ENCODE measurements at places on chromosomes 1 and 21.

DNA sequence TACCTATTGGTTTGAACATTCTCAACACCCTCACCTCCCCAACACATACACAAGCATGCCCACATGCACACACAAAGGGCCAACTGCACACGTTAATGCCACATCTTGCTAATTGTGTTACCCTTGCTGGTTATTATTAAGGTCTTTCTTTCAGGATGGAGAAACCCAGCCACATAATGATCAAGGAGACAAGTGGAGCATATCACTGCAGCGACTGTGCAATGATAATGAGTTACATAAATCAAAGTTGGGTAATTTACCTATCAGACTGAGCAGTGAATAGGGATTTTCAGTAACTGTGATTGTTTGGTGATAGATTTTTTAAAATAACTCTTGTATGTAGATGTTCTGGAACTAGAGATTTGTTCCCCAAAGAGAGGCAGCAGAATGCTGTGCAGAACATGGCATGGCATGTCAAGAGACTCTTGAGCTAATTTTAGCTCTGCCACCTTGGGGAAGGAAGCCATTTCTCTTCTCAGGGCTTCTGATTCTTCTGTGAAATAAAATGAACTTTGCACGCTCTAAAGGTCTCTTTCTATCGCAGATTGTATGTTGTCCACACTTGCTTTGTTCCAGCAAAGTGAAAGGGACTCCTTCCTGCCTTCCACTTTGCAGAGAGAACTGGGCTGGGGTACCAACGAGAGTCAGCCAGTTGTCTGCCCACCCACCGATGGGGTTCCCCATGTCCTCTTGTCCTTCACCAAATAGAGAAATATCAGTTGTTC is 126.0 kb upstream of the CAMK1G start:
- DNase-seq, result no peak

- DNase-seq, result no peak
Measured at GRCh38 chr1:11180342-11180744, 8.8 kb upstream of the ANGPTL7 start.

GRCh38 chr21:35609263-35609662 is 451.1 kb downstream of the SETD4 start:
- DNase-seq, result no peak

DNA sequence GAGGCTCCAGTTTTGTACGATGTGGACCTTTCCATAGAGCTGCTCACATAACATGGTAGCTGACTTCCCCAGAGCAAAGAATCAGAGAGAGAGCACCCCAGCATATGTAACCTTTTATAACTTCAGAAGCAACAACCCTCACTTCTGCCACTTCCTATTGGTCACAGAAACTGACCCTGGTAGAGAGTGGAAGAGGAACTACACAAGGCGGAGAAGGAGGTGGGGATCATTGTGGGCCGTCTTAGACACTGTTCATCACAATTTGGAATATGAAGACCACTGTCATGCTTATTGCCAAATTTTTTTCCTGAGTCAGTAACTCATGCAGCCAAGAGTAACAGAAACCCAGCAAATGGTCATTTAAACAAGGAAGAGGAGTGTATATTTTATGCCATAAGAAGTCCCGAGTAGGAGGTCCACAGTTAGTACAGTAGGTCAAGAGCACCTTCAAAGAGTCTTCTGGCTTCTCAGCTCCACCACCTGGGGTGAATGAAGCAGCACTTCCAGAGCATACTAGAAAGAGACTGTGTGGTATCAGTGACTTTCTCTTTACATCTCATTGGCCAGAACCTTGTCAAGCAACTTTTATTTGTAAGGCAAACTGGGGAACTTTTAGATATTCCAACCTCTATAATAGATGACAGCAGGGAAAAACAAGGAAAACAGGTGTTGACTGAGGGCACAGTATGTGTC is 71.8 kb downstream of the ODF2L start:
- DNase-seq, result no peak

GRCh38 chr1:2044510-2045319 is 5.5 kb upstream of the PRKCZ start:
- DNase-seq, result peak; percentile 82

GRCh38 chr1:207334337-207334736 is 12.9 kb downstream of the CD55 start:
- no peak for DNase-seq

GRCh38 chr1:180889325-180889724 is 23.4 kb upstream of the KIAA1614 start:
- DNase-seq, result no peak

GRCh38 chr1:100646001-100646400 is 73.5 kb upstream of the VCAM1 start:
- no peak for DNase-seq

- DNase-seq, result no peak
Measured at GRCh38 chr1:64906447-64906846, 59.9 kb downstream of the JAK1 start.

DNA sequence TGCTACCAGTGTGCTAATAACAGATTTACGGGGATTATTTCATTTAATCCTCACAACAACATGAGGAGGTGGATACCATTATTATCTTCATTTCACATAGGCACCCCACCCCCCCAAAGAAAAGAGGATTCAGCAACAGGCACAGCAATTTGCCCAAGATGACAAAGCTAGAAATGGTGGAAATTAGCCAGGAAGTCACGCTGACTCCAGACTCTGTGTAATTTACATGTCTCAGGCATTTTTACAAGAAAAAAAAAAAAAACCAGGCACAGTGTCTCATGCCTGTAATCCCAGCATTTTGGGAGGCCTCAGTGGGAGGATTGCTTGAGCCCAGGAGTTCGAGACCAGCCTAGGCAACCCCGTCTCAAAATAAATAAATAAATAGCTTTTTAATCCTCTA is 37.5 kb upstream of the PRDM2 start:
- DNase-seq, result no peak

- DNase-seq, result no peak
Measured at GRCh38 chr1:17948594-17948993, 159.0 kb upstream of the IGSF21 start.

DNA sequence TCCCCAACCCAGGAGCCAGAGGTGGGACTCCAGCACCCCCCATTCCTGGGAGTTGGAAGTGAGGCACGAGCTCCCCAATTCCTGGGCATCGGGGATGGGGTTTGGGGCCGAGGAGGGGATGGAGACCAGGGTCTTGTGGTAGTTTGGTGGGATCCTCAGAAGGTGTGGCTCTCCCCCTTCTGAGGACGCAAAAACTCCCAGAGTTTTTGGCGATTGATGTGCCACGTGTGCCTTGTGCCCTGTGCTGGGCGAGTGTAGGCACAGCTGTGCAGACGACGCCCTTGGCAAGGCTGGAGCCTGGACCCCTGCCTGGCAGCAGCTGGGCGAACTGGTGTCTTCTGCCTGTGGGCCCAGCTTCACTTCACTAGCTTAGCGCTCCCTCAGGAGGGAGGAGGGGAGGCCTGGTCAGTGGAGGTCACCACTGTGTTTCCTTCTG is 2.6 kb downstream of the GUK1 start:
- DNase-seq, result no peak

DNA sequence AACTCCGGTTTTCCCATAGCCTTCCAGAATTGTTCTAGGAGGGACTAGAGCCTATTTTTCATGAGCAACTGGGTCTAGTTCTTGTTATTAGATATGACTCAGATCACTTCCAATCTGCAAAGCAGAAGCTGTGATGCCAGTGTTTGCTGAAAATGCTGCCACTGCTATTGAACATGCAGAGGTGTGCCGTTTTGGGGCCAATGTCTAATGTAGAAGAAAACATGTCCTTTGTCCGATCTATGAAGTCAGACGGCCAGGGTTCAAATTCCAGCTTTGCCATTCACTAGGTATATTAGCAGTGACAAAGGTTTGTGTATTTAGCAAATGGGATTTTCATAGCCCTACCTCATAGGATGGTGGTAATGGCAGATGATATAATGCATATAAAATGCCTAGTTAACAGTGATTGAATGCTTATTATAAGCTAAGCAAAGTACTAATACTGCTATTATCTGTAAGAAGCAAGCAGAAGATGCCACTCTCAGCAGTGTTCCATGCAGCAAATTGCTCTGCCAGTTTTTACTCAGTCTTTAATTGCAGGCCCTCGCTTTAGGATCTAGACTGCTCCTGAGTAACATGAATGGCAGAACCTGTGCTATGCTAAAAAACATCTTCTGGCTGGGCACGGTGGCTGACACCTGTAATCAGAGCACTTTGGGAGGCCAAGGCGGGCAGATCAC is 40.1 kb upstream of the CXADR start:
- no peak for DNase-seq

- peak; percentile 71 for DNase-seq
Measured at GRCh38 chr1:169604781-169605560, 18.7 kb upstream of the F5 start.

GRCh38 chr1:13901039-13901438 is 201.1 kb downstream of the PRDM2 start:
- no peak for DNase-seq

GRCh38 chr1:208145167-208145566 is 99.0 kb downstream of the PLXNA2 start:
- DNase-seq, result no peak

- DNase-seq, result no peak
Measured at GRCh38 chr1:40120128-40120527, 23.1 kb upstream of the PPT1 start.

DNA sequence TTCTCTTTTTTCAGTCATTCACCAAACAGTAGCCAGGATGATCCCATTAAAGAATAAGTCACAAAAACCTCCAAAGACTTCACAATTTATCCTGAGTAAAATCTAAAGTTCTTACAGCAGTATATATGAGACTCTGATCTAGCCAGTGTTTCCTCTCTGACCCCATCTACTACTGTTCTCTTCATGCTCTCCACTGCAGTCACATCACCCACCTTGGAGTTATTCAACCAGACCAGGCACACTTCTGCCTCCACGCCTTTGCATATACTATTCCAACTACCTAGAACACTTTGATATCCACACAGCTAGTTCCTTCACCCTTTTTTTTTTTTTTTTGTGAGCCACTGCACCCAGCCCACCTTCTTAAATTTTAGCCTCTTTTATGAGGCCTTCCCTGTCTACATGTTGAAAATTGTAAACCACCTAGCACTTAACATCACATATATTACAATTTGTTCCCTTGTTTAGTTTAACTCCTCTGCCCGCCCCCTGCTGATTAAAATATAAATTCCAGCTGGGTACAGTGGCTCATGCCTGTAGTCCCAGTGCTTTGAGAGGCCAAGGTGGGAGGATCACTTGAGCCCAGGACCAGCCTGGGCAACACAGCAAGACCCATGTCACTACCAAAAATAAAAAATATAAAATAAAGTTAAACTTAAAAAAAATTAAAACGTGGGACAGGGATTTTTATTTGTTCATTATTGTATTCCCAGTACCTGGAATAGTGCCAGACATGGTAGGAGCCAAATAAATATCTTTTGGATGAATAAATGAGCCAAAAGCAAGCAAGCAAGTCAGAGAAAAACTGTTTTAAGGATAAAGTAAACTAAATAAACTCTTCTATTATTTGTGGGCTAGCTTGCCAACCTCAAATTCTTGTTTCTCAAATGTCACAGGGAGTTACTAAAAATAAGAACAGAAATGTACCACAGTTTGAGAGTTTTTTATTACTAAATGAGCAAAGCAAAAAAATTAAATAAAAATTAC is 35.2 kb upstream of the MUTYH start:
- DNase-seq, result no peak

GRCh38 chr21:43950481-43950880 is 61.6 kb upstream of the TRAPPC10 start:
- DNase-seq, result no peak

DNA sequence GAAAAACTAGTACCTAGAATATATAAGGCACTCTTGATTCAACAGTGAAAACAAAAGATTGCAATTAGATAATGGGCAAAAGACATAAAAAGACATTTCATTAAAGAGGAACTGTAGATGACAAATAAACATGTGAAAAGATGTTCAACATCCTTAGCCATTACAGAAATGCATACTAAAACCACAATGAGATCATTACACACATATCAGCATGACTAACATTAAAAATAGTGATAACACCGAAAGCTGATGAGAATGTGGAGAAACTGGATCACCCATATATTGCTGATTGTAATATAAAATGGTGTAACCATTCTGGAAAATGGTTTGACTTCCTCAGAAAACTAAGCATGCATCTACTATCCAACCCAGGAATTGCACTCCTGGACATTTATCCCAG is 340.3 kb downstream of the SEC16B start:
- DNase-seq, result no peak

DNA sequence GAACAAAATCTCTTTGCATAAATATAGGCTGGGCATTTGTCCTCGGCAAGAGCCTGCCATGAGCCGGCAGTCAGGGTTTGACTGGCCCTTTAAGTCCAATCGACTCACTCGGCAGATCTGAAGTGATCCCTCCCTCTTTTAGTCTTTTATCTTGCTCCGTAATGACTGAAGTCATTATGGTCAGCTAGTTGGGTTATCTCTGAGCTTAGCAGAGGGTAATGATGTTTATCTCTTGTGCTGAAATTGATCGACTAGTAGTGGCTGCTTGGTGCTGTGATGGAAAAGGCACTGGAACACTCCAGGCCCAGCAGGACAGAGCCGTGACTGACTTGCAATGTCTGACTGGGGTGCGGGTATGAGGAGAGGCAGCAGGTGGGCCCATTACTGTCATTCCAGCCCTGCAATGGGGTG is 468 bp upstream of the ABCA4 start:
- no peak for DNase-seq

- no peak for DNase-seq
Measured at GRCh38 chr1:153127296-153127695, 14.0 kb upstream of the SPRR2F start.

DNA sequence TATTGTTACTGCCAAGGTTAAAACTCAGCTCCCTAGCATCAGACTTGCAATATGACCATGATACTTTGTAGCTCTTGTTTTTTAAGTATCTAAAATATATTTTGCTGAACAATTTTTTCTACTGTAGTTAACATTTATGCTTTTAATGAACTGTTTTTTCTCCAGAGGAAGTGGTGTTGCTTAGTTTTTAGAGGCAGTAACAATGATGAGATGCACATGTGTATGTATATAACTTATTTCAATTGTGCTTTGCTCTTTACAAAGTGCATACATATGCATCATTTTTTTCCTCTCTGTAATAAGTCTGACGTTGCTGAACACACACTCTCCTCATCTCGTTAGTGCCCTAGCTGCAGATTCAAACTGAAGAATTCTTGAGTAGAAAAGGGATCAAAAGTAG is 418.8 kb downstream of the ZP4 start:
- no peak for DNase-seq

GRCh38 chr21:44434568-44434925 is 20.8 kb upstream of the LRRC3 start:
- DNase-seq, result no peak

DNA sequence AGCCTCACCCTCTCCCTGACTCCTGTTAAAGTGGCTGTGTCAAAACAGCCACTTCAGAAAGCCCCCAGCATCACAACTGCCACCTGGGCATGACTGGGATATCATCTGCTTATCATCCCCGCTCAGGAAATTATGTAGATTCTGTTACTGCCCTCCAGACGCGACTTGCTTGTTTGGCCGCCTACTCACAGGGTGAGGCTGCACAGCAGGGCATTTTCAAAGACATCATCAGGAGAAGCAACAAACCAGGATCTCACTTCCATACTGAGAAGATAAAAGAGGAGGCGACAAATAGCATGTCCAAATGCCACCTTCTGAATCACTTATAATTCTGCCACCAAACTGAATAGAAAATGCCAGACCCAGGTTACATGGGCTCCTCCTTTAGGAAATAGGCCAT is 94.8 kb downstream of the MIS18A start:
- no peak for DNase-seq

- DNase-seq, result no peak
Measured at GRCh38 chr1:6342056-6342455, 51.5 kb downstream of the ACOT7 start.
